ENCODE measurements at places on chromosomes 2 and 18.

DNA sequence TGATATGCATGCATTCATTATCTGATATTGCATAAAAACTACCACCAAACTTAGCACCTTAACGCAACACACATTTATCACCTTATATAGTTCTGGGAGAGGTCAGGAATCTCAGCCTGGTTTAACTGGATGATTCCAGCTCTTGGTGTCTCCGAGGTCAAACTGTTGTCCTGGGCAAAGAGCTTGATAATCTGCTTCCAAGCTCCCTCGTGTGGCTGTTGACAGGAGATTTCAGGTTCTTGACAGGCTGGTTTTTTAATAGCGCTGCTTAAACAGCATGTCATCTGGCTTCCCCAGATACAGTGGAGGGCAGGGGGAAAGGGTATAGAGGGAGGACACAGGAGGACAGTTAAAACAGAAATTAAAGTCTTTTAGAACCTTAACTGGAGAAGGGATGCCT is 785.0 kb downstream of the CNTNAP5 start:
- no peak for DNase-seq

DNA sequence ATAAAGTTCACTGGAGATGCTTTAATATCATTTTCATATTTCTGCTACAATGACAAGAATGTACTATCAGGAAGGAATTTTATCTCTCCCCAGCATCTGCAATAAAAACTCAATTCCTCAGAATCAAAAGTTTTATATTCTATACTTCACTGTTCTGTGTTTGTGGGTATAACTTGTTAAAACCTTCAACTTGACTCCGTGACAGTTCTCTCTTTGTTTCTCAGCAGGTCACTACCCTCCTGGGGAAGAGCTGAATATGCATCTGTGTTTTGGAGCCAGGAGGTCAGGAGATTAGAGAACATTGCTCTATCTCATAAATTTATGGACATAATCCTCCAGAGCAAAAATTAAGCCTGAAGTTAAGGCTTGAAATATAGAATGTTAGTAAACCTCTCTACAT is 411.4 kb downstream of the TRIB2 start:
- DNase-seq: no peak

DNA sequence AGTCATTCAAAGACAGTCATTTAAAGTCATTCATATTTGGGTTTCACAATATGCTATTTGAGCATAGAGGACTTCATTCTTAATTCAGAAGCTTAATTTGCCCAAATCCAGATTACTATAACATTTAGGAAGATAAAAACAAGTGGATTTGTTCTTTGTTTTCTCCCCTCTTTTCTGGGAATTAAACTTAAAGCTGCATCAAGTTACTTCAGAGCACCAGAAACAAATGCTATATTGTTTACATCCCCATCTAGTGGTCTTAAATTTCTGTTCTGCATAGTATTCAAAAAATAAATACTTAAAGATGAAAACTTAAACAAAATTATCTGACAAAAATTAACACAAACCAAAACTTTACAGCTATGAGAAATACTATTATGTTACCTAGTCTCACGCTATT is 34.7 kb upstream of the MARCHF7 start:
- no peak for DNase-seq

DNA sequence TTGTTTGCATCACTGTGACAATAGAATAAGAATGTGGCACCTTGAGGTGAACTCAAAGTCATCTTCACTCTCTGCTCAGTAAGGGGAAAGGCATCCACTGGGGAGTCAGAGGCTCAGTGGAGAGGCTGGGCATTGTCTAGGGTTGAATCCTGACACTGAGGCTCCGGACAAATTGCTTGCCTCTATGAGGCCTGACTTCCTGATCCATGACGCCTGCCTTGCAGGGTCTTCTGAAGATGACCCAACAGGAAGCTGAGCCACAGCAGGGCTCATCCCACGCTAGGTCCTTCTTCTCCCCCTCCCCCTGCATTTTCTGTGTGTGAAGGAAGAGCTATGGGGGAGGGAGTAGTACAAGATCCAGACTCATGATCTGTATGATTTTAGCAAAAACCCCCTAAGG is 265.1 kb downstream of the SH3BP4 start:
- DNase-seq: no peak

GRCh38 chr2:95347681-95348608 is 50.8 kb downstream of the KCNIP3 start:
- DNase-seq: no peak

DNA sequence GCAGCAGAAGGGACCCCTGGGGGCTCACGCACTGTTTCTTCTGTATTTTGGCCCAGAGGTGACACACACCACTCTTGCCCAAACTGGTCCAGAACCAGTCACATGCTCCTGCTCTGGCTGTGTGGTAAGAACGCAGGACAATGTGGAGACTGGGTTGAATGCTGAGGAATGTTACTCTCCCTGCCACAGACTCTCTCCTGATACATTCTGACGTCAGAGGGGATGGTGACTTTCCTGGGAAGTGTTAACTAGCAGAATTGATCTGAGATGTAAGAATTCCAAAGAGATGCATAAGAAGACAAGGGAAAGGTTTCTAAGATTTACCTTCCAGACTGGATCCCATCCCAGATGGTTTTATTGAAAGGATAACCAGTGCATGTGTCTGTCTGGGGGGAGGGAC is 100.8 kb downstream of the ASB1 start:
- no peak for DNase-seq

- no peak for DNase-seq
Observed at GRCh38 chr2:92073815-92074548, 2797.2 kb upstream of the TEKT4 start.

DNA sequence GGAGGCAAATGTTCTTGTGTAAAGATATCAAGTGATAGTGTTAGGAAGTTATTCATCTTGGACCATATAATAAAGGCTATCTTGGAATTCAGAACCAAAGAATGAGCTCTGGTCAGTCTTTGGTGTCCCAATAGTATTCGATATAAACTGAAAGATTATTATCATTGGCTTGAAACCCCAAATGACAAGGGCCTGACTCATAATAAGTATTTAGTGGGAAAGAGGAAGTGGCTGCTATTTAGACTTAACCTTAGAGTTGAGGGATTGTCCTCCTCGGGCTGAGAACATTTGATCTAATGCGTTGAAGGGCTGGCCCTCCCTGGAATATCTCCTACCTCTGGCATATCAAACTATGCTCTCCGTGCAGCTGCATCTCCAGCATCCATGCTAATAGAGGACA is 67.5 kb downstream of the CDH20 start:
- DNase-seq: no peak

- no peak for DNase-seq
Observed at GRCh38 chr2:150594299-150594698, 106.8 kb upstream of the RND3 start.

- no peak for DNase-seq
Observed at GRCh38 chr2:42867093-42868065, 75.0 kb upstream of the HAAO start.

GRCh38 chr18:6775702-6776101 is 46.2 kb downstream of the ARHGAP28 start:
- no peak for DNase-seq

DNA sequence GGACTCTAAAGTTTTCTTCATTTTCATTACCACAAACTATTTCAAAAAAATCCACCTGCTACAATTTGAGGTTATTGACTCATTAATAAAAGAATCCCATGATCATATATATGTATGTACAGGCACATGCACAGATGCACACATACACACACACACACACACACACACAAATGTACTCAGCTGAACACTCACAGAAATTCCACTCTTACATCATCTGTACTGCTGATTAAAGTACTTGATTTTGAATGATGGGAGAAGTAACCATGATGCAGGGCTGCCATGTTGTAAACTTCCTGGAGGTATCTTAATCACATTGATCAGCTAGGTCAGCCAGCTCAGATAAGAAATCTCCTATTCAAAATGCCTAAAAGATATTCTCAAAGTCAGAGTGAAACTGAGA is 1313.2 kb upstream of the NRXN1 start:
- no peak for DNase-seq

- no peak for DNase-seq
Observed at GRCh38 chr2:143453981-143454511, 324.8 kb downstream of the ARHGAP15 start.

- DNase-seq: no peak
Observed at GRCh38 chr2:238117199-238118154, 17.3 kb downstream of the ESPNL start.

- no peak for DNase-seq
Observed at GRCh38 chr2:85607268-85608215, 4.3 kb downstream of the C2orf68 start.

DNA sequence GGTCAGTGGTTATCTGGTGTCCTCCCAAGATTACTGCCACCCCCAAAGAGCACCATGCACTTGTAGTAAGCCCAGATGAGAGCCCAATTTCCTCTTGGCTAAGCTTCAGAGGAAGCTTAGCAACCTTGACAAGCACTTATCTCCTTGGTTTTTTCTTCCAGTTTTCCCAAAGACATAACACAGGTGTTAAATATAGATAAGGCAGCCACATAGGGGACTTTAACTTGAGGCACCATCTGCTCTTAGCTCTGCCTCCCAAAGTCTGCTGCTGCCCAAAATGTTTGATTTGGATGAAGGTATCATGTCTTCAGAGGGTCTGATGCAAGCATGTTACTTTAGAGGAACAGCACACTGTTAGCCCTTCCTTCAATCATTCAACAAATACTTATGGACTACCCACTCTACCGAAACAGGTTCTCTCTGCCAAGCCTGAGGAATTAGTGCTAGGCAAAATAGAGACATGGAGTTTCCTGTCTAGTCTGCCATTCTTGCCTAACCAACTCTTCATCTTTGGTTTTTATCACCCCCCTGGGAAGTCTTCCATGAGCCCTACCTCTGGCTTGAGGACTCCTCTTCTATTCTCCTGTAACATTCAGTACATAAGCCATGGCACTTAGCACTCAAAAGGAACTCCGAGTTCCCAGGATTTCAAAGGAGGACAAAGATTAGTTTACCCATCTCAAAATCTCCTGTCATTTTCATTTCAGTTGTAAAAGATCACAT is 73.7 kb downstream of the SP3 start:
- DNase-seq: no peak

DNA sequence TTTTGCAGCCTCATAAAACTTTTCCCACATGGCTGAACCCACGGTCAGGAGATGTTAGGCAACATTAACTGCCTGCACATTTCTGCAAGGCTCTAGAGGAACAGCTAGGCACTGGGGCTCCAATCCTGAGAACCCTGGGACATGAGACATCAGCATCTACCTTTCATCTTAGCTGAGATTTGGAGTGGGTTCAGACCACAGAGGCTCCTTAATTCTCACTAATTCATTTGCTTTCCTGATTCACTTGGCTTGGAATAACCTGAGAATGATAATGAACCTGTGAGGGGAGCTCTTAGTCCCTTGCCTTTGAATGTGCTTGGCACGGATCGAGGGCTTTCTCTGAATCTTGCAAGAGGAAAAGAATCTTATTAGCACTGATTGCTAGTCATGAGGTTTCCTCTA is 266.2 kb downstream of the FIGN start:
- no peak for DNase-seq

DNA sequence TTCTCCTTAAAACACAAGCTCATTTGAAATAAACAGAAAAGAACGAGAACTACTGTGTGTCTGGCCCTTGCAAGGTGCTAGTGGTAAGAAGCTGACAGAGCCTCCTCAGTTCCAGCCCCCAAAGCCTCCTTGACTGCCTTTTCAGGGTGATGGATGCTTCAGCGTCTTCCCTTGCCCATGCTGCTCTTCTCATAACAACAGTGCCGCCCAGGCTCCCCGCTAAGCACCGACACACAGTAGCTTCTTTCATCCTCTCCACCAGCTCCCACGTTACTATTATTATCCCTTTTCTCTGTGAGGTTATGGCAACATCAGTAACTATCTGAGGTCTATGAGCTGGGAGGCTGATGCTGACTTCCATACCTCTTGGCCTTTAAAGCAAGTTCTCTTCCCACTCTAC is 418.6 kb downstream of the TSN start:
- DNase-seq: no peak
